ENCODE measurements at places on chromosomes 2 and 18.
A peak's percentile ranks its signal among the peaks of the same experiment; 100 is the strongest.

DNA sequence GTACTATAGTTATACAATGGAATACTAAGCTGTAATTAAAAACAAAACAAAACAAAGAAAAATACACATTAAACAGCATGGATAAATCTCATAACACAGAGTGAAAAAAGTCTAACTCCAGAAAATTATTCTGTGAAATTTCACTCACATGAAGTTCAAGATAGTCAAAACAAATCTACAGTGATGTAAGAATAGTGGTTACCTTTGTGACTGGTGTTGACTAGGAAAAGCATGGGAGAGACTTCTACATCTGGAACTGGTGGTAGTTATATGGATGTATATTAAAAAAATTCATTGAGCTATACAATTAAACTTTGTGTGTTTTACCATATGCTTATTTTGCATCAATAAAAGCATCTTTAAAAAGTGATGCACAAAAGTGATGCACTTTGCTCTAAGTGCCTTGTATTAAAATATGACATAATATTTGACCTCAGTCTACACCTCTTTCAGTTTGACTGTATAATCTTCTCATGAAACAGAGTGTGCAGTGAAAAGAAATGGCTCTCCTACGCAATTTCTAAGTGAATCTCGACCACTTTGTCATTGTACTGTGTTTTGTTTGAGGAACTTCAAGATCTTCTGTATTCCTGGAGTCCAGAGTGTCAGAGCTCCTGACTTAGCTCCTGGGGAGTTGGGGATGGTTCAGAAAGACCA is 28.0 kb downstream of the STAT4 start:
- no peak for DNase-seq
- H3K27ac ChIP-seq = no peak overlapping the region
- H3K4me1 ChIP-seq = no peaks in the 10 kb centered on the region
- no peaks in the 10 kb centered on the region for H3K36me3 ChIP-seq

GRCh38 chr2:192828175-192828574 is 633.4 kb upstream of the TMEFF2 start:
- no peaks in the 10 kb centered on the region for H3K4me1 ChIP-seq
- H3K27ac ChIP-seq = no peak overlapping the region
- DNase-seq = no peak
- no peak overlapping the region for H3K4me3 ChIP-seq
- no peaks in the 10 kb centered on the region for H3K27me3 ChIP-seq
- no peaks in the 10 kb centered on the region for H3K36me3 ChIP-seq

- H3K27me3 ChIP-seq = no peaks in the 10 kb centered on the region
- no peaks in the 10 kb centered on the region for H3K4me1 ChIP-seq
- H3K36me3 ChIP-seq = no peaks in the 10 kb centered on the region
- H3K27ac ChIP-seq = no peak overlapping the region
These were observed 143.1 kb downstream of the FHOD3 start for GRCh38 chr18:36440614-36441013.

DNA sequence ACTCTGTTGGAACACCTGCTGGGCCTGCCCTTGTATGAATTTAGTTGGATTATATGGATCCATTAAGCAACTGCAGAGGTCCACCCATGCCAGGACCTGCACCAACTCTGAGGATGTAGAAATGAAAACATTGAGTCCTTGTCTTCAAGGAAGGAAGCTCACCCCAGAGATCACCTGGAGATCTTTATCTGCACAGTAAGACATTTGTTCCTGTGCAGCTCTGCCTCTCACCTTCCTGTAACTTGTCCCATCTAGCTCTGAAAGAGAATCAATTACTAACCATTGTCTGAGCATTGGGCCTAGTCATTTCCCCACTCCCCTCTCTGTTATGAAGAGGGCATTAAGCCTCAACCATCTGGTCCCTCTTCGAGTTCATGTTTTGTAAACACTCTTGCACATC is 105.2 kb upstream of the YWHAQ start:
- DNase-seq = no peak
- no peak overlapping the region for H3K4me3 ChIP-seq

GRCh38 chr18:8480506-8481328 is 128.5 kb upstream of the RAB12 start:
- no peaks in the 10 kb centered on the region for H3K36me3 ChIP-seq
- peak; percentile 24 for DNase-seq
- H3K4me3 ChIP-seq = no peak overlapping the region

GRCh38 chr2:105800953-105801635 is 56.4 kb downstream of the NCK2 start:
- no peaks in the 10 kb centered on the region for H3K27me3 ChIP-seq
- H3K36me3 ChIP-seq = no peaks in the 10 kb centered on the region
- H3K4me1 ChIP-seq = no peaks in the 10 kb centered on the region

GRCh38 chr2:239732666-239733010 is 292.5 kb downstream of the NDUFA10 start:
- no peaks in the 10 kb centered on the region for H3K36me3 ChIP-seq
- H3K4me3 ChIP-seq = no peak overlapping the region
- DNase-seq = no peak
- H3K27me3 ChIP-seq = 0 out of 2 replicates have a peak, but pooled peaks cover 4% of the 10 kb centered on the region
- H3K27ac ChIP-seq = no peak overlapping the region
- H3K4me1 ChIP-seq = no peaks in the 10 kb centered on the region

DNA sequence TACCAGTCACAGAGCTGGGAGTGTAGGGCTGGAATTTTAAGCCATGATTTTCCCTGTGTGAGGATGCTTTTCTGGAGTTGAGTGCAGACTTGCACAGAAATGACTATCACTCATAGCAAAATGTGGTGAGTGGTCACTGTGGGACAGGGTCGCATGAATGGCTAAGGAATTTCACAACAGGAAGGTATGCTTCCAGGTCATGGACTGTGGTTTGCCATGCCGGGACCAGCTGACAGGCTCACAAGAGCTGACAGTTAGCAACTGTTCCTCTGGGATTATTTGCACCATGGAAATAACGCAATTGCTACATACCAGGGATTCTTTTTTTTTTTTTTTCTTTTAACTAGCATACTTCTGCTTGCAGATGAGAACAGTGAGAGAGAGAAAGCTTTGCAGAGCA is 3.8 kb upstream of the UXS1 start:
- H3K4me3 ChIP-seq = no peak overlapping the region
- no peaks in the 10 kb centered on the region for H3K4me1 ChIP-seq
- DNase-seq = no peak
- H3K36me3 ChIP-seq = no peaks in the 10 kb centered on the region
- H3K27ac ChIP-seq = no peak overlapping the region

- H3K4me3 ChIP-seq = no peak overlapping the region
- no peaks in the 10 kb centered on the region for H3K27me3 ChIP-seq
- no peaks in the 10 kb centered on the region for H3K36me3 ChIP-seq
- DNase-seq = no peak
- H3K27ac ChIP-seq = no peak overlapping the region
- H3K4me1 ChIP-seq = no peaks in the 10 kb centered on the region
These were observed 899.9 kb downstream of the TRIB2 start for GRCh38 chr2:13616616-13617015.

DNA sequence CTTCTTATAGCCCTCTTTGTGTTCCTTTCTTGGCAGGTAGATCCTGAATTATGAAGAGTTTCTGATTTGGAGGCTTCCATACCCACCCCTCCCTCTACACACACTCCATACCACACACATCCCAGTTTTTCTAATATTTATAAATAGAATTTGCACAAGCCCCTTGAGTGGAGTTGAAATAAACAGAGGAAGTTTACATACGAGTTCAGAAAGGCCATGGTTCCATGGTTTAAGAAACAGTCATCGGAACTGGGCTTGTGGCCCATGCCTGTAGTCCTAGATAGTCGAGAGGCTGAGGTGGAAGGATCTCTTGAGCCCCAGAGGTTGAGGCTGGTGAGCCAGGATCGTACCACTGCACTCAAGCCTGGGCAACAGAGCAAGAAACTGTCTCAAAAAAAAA is 62.7 kb upstream of the TANC1 start:
- no peak for DNase-seq
- no peak overlapping the region for H3K27ac ChIP-seq
- peaks cover 4% of the 10 kb centered on the region for H3K4me1 ChIP-seq
- no peaks in the 10 kb centered on the region for H3K36me3 ChIP-seq
- H3K4me3 ChIP-seq = no peak overlapping the region

DNA sequence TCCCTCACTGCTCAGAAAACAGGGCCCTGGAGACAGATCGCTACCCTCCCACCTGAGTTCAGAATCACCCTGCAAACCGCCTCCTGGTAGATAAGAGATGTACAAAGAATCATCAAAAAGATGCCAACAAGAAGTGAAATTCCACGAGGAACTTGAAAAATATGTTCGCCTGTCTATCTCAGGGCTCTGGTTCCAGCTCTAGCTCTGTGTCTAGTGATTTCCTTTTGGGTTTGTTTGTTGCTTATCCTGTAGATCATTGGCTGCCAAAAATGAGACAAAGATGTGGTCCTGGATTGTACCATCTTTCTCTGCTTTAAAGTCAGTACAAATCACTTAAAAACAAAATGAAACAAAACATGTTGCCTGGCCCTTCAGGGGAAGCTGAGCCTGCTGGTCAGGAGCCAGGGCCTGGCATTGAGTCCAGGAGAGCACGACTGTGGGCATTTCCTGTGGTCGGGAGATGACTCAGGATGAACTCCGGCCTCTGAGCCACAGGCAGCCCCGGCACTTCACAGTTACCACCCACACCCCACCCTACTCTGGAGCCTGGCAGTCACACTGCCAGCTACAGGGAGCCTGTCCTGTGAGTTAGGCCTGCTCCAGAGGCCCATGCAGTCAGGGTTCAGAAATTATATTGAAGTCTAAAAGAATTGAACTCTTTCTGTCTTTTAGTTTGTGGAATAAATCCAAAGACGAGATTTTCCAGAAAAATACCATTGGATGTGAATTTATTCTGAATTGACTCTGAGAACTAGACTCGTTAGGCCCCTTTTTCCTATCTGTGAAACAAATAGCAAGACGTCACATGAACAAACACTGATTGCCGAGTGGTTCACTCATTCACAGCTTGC is 8.0 kb upstream of the ITGB6 start:
- H3K36me3 ChIP-seq = no peaks in the 10 kb centered on the region
- peak overlapping the region; percentile 62 for H3K27ac ChIP-seq
- peak overlapping the region; percentile 27 for H3K4me3 ChIP-seq
- peaks cover 62% of the 10 kb centered on the region for H3K4me1 ChIP-seq

DNA sequence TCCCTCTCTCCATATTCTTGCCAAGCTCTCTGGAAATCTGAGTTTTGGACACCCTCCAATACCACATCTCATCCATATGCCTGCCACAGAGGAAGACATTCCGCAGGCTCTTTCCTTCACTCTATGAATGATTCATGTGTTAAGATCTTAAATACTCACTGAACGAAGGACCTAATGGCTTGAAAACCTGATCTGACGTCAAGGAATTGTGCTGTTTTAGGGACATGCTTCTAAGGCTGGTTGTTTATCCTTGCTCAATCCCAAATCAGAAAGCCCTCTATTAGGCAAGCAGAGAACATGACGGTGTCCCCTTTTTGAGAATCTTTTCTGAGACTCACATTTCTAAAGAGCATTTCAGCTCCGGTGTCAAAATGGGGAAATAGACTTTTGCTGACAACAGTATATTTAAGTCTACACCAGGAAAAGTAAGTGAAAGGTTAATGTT is 83.7 kb upstream of the GALNT5 start:
- no peaks in the 10 kb centered on the region for H3K36me3 ChIP-seq
- H3K4me3 ChIP-seq = no peak overlapping the region
- no peaks in the 10 kb centered on the region for H3K4me1 ChIP-seq

GRCh38 chr2:172821370-172822338 is 86.0 kb downstream of the RAPGEF4 start:
- H3K4me1 ChIP-seq = no peaks in the 10 kb centered on the region
- no peak overlapping the region for H3K27ac ChIP-seq
- no peaks in the 10 kb centered on the region for H3K27me3 ChIP-seq
- no peak for DNase-seq
- H3K36me3 ChIP-seq = no peaks in the 10 kb centered on the region
- H3K4me3 ChIP-seq = no peak overlapping the region

GRCh38 chr2:207497596-207497995 is 32.2 kb upstream of the CREB1 start:
- H3K36me3 ChIP-seq = no peaks in the 10 kb centered on the region
- H3K27me3 ChIP-seq = no peaks in the 10 kb centered on the region
- no peak overlapping the region for H3K27ac ChIP-seq
- no peak for DNase-seq
- H3K4me1 ChIP-seq = no peaks in the 10 kb centered on the region

Data from HCT116 (cell line).